ENCODE measurements at places on chromosomes 6 and 20.

DNA sequence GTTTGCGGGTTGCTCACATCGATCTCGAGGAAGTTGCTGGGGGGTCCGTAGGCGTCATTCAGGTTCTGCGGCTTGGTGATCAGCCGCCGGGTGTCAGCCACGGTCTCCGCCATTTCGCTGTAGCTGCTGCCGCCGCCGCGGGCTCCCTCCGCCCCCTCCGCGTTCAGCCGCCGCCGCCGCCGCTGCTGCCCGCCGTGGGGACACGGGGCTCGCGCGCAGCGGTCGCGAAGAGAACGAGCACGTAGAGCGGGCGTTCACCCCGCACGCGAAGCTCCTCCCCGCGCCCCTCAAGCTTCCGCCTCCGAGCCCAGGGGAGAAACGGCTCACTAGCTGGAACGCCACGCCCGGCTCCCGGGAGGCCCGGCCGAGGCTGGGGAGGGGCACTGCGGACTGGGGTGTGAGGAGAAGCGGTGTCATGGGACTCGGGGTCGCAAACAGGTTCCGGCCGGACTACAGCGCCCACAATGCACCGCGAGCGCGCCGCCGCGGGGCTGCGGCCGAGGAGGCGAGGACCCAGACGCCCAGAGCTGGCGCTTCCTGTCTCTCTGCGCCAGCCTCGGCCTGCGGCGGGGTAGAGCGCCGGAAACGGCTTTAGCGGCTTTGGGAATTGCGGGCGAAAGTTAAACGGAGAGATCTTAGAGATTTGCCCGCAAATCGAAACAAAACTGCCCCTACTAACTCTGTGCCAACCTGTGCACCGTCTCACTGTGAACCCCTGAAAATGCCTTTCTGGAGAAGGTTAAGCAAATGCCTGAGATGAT is at the start of gene SNX3:
Gene SNX3, minus strand, starts transcription at position 232 of the 761 bp plus-strand sequence. Its CDS starts 119 bp downstream, at position 113.
- peak; percentile 94 for DNase-seq

DNA sequence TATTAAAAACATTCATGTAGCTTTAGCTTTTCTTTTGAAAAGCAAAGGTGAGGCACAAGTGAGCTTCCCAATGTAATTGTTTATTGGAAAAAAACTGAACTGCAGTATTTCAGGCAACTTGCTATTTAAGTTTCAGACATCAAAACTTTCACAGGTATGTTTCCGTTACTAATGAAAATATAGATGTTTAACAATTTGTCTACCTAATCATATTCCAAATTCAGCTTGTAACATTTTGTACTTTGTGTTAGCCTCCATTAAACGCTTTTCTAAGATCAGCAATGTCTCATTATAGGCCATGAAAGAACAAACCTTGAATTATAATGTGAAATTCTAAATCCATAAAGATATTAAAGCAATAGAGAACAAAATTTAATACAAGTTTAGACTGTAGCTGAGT is 69.5 kb downstream of the AHI1 start:
- DNase-seq: no peak

DNA sequence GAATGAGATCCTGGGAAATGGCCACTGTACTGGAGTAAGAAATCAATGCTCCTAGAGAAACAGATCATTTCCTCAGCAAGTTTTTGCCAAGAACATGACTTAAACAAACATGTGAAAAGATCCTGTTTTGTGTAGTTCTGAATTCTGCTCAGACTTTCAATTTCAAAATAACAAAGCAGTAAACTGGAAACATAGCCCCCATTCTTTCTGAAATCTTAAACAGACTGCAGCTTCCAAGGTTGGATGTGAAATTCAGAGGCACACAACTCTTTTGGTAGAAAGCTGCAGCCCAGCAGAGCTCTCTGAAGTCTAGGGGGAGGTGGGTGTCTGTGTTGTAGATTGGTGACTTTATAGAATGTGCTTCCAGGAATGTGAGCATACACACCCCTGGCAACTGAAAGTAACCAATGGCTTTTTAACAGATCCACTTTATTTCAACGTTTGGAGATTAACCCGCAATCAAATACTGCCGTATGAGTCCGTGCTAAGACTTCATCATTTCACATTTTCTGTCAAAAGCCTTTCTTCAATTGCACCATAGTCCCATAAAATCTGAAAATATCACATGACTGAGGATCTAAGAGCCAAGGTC is 86.4 kb downstream of the ATXN1 start:
- peak; percentile 69 for DNase-seq

GRCh38 chr6:168157272-168158212 is 78.5 kb upstream of the FRMD1 start:
- DNase-seq: peak; percentile 76

GRCh38 chr6:25769983-25770382 is 15.4 kb downstream of the SLC17A4 start:
- peak; percentile 7 for DNase-seq

DNA sequence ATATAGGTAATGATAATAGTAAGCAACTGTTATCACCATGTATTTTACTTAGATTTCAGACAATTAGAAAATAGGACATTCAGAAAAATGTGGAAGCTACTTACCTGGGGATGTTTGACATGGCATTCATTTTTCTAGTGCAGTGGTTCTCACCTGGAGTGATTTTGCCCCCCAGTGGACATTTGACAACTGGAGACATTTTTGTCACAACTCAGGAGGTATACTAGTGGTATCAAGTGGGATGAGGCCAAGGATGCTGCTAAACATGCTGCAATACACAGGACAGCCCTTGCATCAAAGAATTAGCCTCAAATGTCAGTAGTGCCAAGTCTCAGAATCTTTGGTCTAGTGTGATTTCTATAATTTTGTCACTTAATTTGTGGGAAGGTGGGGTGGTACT is 36.1 kb downstream of the NUS1 start:
- DNase-seq: no peak

- DNase-seq: peak; percentile 50
Observed at GRCh38 chr6:12066297-12066696, 54.2 kb downstream of the HIVEP1 start.

DNA sequence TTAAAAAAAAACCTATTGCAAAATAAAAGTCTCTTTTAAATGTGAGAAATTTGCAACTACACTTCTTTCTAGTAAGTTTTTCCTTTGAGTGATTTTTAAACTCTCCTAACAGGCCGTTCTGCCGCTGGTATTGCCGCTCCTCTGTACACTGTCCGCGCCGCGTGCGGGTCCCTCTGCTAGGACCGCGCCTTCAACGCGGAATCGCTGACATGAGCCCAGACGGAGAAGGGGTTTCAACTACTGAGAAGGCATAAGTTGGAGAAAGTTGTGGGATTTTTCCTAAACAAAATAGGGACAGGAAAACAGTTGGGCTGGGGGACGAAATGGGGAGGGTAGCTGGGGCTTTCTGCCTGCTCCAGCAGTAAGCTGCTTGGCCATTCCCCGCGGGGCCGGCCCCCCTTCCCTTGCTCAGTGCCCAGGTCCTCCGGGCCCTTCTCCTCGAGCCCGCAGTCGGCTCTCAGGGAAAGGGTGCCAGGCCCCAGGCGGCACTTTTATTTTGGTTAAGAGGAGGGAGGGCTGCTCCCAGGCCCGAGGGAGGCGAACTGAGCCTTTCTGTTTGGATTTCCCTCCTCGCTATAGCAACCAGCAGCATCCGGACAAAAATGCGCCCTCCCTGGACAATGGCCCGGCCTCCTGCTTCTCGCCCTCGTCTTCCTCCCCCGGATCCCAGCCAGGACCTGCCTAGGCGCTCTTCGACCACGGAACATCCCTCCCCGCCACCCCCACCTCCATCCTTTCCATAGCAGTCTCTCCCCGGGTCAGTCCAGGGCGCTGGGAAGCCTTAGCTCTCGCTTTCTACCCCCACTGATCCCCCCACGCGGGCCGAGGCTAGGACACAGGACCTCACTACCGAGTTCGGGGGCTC is 6.8 kb upstream of the POU3F2 start:
- no peak for DNase-seq

- DNase-seq: no peak
Observed at GRCh38 chr6:37983720-37984501, 164.4 kb downstream of the ZFAND3 start.
